Activated naive CD4-positive, alpha-beta T cell treated with Interleukin-2 at 50 U/mL for 16 hours (primary cell): ENCODE measurements at places on chromosomes 5 and 9.

- DNase-seq = no peak
Observed at GRCh38 chr5:139649082-139649991, 1.2 kb downstream of the CXXC5 start.

DNA sequence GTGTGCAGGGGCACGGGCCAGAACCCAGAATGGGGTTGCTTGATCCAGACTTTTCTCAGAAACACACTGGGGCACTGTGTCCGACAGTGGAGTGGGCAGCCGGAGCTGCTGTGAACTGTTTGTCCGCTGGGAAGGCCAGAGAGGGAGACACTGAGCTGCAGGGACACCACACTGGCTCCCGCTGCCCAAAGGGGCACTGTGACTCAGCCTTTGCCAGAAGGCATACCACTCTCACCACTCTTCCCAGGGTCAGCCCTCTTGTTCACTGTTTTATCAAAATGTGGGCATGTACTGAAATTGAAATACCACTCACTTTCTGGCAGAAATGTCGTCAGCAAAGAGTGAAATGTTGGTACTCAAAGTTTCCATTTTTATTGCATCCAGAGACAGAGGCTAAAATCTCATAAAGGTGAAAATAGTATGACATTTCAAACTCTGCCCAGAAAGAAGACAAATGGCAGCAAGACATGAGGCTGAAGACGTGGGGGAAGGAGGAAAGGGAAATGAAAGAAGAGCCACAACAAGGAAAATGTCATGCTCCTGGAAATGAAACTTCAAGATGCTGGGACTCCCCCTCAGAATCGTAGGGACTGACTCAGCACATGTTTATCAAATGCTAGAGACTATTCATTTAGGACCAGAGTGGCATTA, 4.5 kb upstream of the IL7R start:
- DNase-seq = peak; percentile 62

GRCh38 chr5:675111-675870, 17.9 kb downstream of the TPPP start:
- no peak for DNase-seq

DNA sequence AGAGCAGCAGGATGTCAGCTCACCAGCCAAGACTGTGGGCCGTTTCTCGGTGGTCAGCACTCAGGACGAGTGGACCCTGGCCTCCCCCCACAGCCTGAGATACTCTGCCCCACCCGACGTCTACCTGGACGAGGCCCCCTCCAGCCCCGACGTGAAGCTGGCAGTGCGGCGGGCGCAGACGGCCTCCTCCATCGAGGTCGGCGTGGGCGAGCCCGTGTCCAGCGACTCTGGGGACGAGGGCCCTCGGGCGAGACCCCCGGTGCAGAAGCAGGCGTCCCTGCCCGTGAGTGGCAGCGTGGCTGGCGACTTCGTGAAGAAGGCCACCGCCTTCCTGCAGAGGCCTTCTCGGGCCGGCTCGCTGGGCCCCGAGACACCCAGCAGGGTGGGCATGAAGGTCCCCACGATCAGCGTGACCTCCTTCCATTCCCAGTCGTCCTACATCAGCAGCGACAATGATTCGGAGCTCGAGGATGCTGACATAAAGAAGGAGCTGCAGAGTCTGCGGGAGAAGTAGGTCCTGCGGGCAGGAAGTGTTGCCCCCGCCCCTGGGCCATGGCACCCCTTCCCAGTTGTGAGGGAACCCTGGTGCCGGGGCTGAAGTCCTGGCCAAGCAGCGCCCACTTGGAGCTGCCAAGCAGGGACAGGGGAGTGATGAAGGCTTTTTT, 108.9 kb downstream of the WNK2 start:
- no peak for DNase-seq

DNA sequence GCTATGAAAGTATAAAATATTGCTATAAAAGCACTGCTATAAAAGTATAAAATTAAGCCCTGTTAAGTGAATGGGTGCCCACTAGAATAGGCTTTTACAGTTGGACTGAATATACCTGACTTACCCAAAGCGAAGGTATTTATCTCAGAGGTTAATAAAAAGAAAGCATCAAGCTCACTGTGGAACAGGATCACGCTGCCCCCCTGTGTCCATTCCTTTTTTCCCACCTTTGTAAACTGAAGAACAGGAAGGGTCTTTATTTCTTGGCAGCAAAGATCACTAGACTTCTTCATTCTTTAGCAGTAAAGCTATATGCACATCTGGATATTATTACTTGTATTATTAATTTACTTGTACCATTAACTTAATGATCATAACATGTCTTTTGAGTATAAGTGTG, 22.1 kb upstream of the PLPP6 start:
- peak; percentile 30 for DNase-seq

GRCh38 chr5:151144922-151145321, 12.7 kb downstream of the ANXA6 start:
- no peak for DNase-seq

- no peak for DNase-seq
Observed at GRCh38 chr5:97528941-97529340, 345.9 kb upstream of the RIOK2 start.

DNA sequence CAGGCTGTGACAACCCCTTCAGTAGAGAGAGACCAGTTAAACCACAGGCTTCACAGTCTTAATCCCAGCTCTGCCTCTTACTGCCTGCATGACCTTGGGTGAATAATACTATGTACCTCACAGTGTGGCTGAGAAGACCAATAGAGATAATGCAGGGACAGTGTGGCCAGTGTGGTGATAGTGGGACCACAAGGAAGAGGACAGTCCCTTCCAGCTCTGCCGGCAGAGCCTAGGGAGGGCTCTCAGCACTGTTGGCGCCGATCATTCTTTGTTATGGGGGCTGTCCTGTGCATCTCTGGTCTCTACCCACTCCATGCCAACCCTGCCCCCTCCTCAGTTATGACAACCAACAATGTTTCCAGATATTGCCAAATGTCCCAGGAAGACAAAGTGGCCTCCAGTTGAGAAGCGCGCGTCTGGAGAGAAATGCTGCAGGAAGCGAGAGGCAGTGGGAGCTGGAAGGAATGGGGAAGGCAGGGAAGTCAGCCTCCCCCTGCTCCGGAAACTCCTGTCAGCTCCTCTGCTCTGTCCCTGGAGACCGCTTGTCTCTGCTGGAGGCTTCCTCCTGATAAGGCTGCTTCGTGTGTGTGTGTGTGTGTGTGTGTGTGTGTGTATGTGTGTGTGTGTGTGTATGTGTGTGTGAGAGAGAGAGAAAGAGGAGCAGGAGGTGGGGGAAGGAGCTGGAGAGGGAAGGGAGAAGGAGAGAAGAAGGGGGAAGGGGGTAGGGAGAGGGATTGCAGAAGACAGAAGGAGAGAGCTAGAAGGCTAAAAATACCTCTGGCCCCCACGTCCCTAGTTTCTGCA, 31.8 kb upstream of the FABP6 start:
- no peak for DNase-seq

GRCh38 chr5:141864371-141865370, 13.5 kb downstream of the PCDH1 start:
- no peak for DNase-seq

GRCh38 chr5:124662181-124662781, 84.2 kb downstream of the ZNF608 start:
- no peak for DNase-seq

DNA sequence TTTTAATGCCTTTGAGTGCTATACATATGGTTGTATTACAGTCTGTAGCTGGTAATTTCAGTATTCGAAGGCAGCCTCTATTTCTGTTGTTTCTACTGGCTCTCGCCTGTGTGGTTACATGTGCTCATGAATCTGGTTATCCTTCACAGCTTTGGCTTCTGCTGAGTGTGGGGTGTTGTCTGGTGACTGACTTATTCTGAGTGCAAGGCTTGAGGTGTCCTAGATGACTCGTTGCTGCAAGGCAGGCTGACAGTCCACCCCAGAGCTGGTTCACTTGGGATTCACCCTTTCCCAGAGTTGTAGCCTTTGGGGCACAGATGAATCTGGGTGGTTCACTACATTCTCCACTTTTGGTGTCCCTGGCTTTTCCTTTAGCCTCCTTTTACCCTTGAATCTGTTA, 41.4 kb downstream of the PDE8B start:
- DNase-seq = no peak

DNA sequence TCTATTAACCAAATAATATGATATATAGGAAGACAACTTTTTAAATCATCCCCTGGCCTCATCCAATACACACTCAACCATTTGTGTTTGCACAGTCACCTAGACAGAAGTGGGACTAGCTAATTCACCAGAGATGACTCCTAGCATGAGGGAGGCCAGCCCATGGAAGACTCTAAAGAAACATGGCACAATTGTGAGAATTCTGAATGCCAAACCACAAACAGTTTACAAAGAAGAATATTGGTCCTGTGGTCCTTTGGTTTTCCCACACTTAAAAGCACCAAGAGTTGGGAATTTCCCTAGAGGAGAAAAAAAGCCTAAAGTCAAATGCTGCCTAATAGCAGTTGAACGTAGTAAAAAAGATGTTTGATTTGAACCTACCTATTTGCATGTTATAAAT, 609.9 kb downstream of the ACTL7B start:
- no peak for DNase-seq

DNA sequence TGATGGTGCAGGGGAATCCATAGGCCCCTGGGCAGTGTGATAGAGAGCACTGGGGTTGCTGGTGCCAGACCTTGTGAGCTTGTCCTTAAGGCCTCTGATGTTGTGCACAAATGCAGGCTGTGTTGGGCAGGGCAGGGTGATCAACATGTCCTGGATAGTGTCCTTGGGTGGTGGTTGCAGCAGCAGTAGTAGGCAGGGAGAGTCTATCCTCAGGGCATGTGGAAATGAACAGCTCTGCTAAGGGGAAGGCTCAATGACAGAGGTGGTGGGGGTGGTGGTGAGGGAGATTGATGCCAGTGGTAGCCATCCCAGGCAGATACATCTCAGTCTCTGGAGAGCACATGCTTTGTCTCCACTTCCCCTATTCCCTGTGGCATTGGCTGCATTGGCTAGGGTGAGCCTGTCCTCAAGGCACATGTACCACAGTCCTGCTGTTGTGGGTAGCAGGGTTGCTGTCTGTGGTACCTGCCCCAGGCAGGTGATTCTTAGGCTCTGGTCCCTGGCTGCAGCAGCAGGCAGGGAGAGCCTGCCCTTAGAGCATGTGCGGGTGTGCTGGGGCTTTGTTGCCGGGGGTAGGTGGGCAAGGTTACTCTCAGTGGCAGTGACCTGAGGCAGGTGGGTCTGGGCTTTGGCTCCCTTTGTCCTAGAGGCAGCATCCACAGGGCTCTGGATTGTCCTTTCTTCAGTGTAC, 111.1 kb downstream of the WDR70 start:
- no peak for DNase-seq

- no peak for DNase-seq
Observed at GRCh38 chr5:18761801-18762200, 1127.5 kb downstream of the TAF11L14 start.

DNA sequence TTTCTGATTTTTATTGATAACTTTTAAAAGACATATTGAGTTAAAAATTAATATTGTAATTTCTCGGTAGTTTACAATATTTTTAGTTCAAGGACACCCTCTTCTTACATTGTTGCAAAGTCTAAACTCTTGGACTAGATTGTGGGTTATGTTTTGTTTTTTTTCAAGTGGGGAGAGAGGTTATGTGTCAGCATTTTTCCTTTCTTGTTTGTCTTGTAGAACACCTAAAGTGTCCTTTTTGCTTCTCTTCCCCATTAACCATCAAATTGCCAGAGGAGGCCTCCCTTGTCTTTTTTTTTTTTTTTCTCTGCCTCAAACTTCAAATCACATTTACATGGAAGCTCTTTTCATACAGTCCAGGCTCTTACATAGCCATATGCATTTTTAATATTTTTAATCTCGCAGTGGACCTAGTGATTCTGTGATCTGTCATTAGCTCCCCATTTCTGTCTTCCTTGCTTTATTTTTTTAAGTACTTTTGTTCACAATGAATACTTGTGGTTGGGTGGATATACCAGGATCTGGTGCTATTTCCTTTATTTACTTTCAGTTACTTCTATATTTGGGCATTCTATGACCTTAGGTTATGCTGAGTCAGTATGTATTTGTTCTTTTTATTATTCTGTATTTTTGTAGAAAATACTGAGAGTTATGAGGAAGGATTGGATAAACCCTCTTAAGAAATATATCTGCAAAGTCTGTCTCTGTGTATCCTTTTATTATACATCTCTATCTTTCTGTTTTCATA, 2280.6 kb upstream of the ACO1 start:
- no peak for DNase-seq
